ENCODE measurements at places on chromosomes 16 and 17.

- DNase-seq, result no peak
Observed at GRCh38 chr16:31513126-31513525, 4.9 kb upstream of the RUSF1 start.

DNA sequence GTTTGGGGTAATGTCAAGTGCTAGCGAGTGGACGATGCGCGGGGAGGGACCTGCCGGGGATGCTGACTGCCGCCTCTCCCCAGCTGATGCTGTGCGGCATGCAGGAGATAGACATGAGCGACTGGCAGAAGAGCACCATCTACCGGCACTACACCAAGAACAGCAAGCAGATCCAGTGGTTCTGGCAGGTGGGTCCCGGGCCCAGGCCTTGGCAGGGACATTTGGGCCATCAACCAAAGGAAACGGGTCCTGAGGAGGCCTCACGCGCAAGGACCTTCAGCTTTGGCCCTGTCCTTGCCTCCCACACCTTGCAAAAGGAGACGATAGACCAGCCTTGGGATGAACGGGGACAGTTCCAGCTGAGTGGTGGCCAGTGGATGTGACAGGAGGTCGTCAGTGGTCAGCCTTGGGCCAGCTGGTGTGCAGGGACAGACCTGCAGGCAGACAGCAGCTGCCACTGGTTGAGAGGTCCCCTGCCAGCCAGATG lies 13.6 kb upstream of the CLEC18A start:
- no peak for DNase-seq

DNA sequence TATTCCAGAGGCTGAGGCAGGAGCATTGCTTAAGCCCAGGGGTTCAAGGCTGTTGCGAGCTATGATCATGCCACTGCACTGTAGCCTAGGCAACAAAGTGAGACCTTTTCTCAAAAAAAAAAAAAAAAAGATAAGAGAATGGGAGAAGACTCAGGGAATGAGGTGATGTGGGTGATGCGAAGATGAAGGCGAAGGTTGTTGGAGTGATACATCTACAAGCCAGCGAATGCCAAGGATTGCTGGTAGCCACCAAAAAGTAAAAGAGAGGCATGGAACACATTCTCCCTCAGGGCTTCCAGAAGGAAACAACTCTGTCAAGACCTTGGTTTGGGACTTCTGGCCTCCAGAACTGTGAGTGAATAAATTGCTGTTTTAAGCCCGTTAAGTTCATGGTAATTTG lies 26.0 kb upstream of the CNEP1R1 start:
- no peak for DNase-seq

- DNase-seq, result peak; percentile 34
Observed at GRCh38 chr17:9768381-9768934, 22.9 kb downstream of the DHRS7C start.

GRCh38 chr17:62693616-62694409 lies 66.3 kb downstream of the MRC2 start:
- DNase-seq, result no peak

GRCh38 chr17:79994602-79995001 lies 41.1 kb downstream of the TBC1D16 start:
- DNase-seq, result no peak

- DNase-seq, result no peak
Observed at GRCh38 chr17:81832608-81833159, 407 bp downstream of the MCRIP1 start.

DNA sequence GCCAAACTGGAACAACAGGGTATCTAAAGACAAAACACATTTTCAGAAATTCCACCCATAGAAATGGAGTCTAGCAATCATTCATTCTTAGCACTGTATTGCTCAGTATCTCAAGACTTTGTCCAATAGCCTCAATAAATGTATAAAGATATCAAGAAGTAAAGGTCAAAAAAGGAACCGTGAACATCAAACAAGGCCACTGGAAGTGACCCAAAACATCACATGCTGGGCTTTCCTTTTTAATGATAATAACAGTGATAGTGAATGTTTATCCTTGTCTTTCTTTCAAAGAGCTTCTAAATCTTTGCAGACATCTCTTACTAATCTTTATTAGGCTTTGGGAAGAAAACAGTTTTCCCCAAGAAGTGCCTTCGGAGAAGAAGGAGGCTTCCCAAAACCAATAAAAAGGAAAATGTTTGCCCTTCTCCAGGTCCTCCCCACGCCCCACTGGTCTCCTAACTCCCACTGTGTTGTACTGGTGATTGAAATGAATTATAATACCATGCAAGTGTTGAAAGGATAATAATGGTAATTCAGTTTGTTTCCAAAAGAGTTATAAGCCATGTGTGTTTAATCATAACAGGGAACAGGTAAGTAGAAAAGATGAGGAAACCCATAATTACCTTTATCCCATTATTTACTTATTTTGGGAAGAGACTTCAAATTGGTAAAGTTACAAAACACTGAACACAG lies 18.6 kb downstream of the RNF43 start:
- DNase-seq, result no peak

GRCh38 chr17:17541640-17542001 lies 45.4 kb upstream of the RASD1 start:
- no peak for DNase-seq
